ENCODE measurements at places on chromosomes 11 and 22.

- DNase-seq = no peak
These were observed 90.7 kb downstream of the RTL6 start for GRCh38 chr22:44407171-44407986.

GRCh38 chr11:62458212-62459002, 39.6 kb downstream of the SCGB1A1 start:
- DNase-seq = no peak

- no peak for DNase-seq
These were observed 162.5 kb upstream of the CCDC90B start for GRCh38 chr11:83448686-83449085.

DNA sequence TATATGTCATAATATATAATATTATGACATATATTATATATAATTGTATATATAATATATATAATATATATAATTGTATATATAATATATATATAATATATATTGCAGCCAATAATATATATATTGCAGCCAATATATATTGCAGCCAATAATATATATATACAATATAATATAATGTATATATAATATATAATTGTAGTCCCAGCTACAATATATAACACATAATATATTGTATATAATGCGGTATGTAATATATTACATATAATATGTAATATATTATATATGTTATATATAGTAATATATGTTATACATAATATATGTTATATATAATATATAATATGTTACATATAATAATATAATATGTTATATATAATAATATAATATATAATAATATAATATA, 5.8 kb upstream of the CELF1 start:
- no peak for DNase-seq

DNA sequence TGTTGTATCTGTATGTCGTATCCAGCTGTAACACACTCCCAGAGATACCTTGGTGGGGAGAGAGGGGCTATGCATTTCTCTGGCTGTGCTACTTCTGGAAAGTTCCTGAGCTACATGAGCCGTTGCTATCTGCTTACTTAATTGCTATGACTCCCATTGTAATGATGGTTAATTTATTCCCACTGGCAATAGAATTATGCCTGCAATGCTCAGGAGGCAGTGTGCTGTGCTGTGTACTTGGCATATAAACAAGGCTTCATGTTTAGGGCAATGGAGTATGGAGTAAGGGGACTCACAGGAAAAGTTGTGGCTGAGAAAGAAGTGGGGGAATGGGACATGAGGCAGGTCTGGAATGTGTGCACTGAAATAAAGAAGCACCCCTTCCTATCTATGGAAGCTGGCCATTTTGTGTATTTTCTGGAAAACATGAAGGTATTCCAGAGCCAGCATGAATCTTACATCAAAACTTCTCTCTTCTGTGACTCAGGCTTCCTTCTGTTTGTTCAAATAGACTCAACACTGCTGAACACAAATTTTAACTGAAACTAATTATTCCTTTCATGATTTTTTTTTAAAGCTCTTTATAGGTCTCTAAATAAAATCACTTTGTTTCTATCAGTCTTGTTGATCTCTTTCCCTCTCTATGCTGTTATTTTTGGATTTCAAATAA, 40.6 kb downstream of the CD44 start:
- no peak for DNase-seq

DNA sequence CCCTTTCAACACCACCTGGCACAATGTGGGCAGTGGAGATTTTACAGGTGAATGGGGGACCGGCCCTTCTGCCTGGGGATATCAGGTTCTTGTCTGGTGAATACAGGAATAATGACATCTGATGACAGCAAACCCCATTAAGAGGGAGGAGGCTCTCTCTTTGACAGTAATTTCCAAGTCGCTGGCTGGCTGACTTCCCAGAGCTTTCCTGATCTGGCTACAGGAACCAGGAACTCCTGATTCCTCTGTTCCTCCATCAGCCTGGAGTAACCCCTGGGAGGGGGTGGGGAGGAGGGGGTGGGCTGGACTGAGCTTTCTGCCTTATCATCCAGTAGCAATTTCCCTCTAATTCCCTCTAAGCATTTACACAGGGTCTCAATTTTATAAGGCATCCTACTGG, 3.7 kb upstream of the MIEF1 start:
- no peak for DNase-seq

GRCh38 chr11:122230385-122230755, 114.4 kb upstream of the BLID start:
- DNase-seq = no peak

DNA sequence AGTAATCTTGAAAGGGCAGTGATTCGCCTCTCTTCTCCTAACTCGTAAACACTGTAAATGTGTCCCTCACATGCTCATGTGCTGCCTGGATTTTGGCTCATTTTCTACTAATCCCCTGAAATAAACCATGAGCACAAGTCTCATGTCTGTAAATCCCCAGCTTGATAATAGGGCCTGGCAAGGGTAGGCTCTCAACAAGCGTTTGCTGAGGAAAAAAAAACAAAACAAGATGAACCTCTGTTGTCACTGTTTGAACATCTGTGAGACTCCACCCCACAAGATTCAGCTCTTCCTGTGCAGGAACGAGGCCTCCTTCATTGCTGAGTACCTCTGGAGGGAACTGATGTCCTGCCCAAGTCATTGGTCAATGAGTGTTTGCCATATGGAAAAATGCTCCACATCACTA, 4.5 kb upstream of the CYB5R2 start:
- no peak for DNase-seq

DNA sequence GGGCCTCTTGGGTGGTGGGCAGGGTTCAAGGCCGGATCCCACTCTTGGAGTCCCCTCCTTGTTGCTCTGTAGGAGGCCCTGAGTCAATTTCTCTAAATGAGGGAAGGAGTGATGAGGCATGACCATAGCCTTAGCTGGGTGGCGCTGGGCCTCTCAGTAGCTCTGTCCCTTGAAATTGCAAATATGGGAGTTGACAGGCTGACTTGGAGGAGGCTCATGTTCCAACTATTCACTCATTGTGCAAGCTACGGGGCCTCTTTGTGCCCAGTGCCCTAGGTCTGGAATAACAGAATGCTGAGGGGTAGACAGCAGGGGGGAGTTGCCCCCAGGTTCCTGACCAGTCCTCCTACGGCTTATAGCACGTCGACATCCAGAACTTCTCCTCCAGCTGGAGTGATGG, 8.0 kb downstream of the SELENOM start:
- no peak for DNase-seq

All from T-helper 1 cell (primary cell).